ENCODE measurements at places on chromosomes 16 and 17.

DNA sequence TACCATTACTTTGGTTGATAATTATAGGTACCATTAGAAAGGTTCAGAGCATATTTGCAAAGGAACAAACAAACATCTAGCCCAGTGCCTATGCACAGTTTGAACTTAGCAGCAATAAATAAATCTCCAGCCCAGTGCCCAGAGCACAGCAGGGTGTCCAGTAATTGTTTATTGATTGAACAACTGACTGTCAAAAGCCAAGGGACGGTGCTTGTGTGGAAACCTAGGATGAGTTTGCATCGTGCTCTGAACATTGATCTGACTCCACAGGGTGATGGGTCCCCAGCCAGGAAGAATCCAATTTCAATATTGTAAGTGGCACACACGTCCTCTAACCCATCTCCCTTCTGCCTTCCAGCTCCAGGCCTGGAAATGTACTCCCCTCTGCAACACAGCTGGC is 625.5 kb upstream of the C16orf82 start:
- no peaks in the 10 kb centered on the region for H3K36me3 ChIP-seq
- no peaks in the 10 kb centered on the region for H3K27me3 ChIP-seq
- no peaks in the 10 kb centered on the region for H3K4me1 ChIP-seq
- no peak overlapping the region for H3K27ac ChIP-seq
- DNase-seq, result no peak

DNA sequence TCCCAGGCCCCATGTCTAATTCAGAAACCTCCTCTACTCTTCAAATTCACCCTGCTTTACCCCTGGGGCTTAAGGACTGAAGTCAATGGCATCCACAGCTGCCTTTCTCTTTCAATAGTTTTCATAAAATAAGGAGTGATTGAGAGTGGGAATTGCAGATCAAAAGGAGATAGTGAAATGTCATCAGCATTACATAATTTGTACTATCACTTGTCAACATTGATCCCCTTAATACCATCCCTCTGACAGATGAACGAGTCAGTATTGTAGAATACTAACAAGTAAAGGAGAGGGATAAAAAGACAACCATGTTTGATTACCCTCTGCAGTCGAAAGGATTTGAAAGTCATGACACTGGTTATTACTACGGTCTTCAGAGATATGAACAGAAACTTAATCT is 212.4 kb downstream of the TMEM114 start:
- no peak overlapping the region for H3K27ac ChIP-seq
- H3K27me3 ChIP-seq, result no peaks in the 10 kb centered on the region
- no peak overlapping the region for H3K4me3 ChIP-seq
- no peaks in the 10 kb centered on the region for H3K4me1 ChIP-seq
- H3K36me3 ChIP-seq, result no peaks in the 10 kb centered on the region
- no peak for DNase-seq

DNA sequence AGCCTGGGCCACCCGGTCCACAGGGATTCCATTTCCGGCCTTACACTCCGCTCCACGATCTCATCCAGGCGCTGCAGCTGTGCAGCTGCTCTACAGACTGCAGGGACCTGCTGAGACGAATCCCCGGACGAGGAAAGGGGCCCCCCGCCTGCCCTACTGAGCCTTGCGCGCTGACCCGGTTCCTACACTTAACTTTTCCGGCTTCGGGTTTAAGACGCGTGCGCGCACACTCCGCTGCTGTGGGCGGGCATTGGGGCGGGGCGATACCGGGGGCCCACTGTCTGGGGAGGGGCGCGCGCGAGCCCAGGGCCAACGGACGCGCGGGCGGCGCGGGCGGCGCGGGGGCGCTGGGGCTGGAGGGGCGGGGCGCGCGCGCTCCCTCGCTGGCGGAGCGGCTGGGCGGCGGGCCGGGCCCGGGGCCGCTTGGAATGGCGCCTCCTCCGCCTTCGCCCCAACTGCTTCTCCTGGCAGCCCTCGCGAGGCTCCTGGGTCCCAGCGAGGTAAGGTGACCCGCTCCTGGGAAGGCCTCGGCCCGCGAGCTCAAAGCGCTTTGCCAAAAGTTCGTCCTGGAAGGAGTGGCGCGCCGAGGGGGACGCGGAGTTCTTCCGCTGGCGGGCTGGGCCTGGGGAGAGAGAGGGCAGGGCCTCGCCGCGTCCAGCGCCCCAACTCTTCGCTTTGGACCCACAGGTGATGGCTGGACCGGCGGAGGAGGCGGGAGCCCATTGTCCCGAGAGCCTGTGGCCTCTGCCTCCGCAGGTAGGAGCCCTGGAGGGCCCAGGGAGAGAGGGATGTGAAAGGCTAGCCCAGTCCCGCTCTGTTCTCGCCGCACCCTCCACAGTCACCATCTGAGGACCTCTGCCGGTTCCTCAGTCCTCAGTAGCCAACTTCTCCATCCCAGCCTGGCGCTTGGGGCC is at the start of gene TP53I13:
TP53I13 (plus strand) TSS at position 371 of the 914 bp plus-strand sequence; CDS start at position 429, 58 bp downstream.
- no peaks in the 10 kb centered on the region for H3K27me3 ChIP-seq
- peak within 1 kb of the TSS; percentile 89 for H3K27ac ChIP-seq
- peak within 1 kb of the TSS; percentile 93 for H3K4me3 ChIP-seq
- DNase-seq, result peak; percentile 97
- H3K36me3 ChIP-seq, result peaks cover 4% of the 10 kb centered on the region

- no peaks in the 10 kb centered on the region for H3K36me3 ChIP-seq
- H3K27me3 ChIP-seq, result no peaks in the 10 kb centered on the region
- DNase-seq, result no peak
Observed at GRCh38 chr17:57966875-57967274, 11.7 kb upstream of the CUEDC1 start.

Data from Karpas-422 (cell line).